ENCODE measurements at places on chromosomes 1 and 21. TPM values are rescaled to one million over a fixed set of nuclear protein-coding genes. Genes with fewer than 3 reads are reported as not detected.

GRCh38 chr1:21924503-21925005 is 12.6 kb downstream of the HSPG2 start:
- peak; percentile 39 for DNase-seq

The CHRNB2 gene
- total RNA-seq, result 0.11 TPM

The FMOD gene
- 4.4 TPM for total RNA-seq

- DNase-seq, result no peak
These were observed 16.0 kb upstream of the SMYD2 start for GRCh38 chr1:214264976-214265375.
